ENCODE measurements at places on chromosomes 11 and 22.
A peak's percentile ranks its signal among the peaks of the same experiment; 100 is the strongest.

GRCh38 chr22:47195156-47195483, 432.7 kb downstream of the TBC1D22A start:
- DNase-seq = no peak

DNA sequence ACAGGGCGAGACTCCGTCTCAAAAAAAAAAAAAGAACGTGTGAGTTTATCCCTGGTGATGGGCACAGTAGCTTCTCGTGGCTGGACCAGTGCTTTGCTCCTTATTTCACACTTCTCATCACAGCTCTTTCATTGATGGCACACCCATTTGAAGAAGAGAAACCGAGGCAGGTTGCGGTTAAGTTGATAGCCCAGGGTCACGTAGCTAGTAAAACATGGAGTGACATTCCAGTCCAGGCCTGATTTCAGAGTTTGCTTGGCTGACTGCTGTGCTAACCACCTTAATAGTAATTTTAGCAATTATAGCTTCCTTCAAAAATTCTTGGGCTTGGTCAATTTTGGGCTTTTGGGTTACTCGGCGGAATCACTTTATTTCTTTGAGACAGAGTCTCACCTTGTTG, 25.8 kb downstream of the AP2A2 start:
- no peak for DNase-seq

- DNase-seq = no peak
These were observed 66.3 kb upstream of the API5 start for GRCh38 chr11:43245466-43245865.

- no peak for DNase-seq
These were observed 64.6 kb downstream of the SERGEF start for GRCh38 chr11:17948296-17948695.

DNA sequence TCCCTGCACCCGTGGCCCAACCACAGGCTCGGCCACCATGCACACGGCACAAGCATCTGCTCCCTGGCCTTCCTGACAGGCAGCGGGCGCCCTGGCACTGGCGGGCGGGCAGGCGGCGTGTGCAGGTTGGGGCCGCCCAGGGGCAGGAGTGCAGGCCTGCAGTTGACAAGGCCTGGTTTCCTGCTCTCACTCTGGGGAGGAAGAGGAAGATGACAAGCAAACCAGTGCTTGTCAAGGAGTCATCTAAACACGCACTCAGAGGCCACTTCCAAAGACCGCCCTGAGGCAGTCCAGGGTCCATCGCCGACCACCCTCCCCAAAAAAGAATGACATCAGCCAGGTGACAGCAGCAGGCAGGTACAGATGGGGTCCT, 65.3 kb upstream of the LINC01488 start:
- no peak for DNase-seq

- DNase-seq = no peak
These were observed 362.1 kb downstream of the DDX10 start for GRCh38 chr11:109026891-109027489.

DNA sequence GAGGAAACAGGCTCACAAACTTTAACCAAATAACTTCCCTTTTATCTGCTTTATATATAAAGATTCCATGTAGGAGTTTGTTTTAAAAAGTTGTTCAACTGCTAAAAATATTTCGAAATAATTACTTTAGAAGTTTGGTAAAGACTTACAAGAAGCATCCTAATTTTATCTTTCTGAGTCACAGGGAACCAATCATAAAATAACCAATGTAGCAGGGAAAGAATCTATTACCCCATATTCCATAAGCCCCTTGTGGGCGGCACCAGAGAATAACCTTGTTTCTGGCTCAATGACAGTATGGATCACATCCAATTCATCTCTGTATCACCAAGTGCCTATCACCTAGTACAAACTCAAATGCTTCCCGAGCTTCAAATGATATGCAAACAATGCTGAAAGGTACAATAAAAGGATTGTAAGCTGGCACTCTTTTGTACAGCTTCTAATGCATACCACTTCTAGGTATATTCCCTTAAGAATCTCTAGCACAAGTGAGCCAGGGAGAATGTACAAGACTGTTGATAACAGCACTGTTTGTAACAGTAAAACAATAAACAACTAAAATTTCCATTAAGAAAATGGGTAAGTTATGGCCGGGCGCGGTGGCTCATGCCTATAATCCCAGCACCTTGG, 158.4 kb downstream of the ATG16L2 start:
- no peak for DNase-seq

DNA sequence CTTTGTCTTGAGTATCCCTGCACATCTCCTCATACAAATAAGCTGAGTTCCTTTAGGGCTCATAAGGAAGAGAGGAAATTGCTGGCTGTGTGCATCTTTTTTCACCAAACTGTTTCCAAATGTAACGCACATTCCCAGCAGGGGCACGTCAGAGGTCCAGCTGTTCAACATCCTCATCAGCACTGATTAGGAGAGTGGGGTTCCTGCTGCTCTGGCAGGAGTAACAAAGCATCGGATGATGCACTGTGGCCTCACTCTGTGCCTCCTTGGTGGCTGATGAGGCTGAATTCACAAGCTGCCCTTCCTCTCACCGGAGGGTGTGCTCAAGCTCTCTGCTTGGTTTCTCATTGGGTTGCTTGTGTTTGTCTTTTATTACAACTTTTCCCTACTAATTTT, 35.5 kb upstream of the SLC25A1 start:
- no peak for DNase-seq

- DNase-seq = peak; percentile 33
These were observed 20.9 kb downstream of the SERGEF start for GRCh38 chr11:17991783-17992433.

GRCh38 chr11:131724436-131724975, 354.1 kb downstream of the NTM start:
- no peak for DNase-seq

DNA sequence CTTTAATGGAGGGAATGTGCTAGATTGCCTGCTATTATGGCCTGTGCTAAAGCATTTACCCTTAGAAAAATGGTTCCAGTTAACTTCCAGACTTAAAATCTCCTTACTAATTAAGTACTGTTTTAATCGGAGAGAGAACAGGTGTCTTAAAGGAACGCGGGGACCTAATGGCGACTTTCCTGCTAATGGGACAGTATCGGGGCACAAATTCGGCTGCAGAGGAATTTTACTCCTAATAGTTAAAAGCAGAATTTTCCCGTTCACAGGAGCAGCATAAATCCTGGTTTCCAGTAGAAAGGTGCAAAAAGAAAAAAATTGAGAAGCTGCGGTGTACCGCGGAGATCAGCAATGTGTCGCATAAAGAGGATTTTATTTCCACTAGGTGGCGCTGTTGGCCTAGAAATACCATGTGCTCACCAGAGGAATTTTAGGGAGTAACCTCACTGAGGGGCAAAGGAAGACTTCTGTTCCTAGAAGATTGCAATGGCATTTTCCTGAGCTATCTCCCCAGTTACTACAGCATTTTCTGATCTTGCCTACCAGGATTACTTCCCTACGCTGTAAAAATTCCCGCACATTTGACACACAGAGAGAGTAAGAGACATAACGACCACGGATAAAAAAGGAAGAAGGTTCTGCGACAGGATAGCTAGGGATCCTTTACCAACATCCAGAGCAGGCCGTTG, 44.5 kb downstream of the ZNF280B start:
- DNase-seq = peak; percentile 43

- DNase-seq = no peak
These were observed 358.2 kb downstream of the MN1 start for GRCh38 chr22:27443306-27443705.

DNA sequence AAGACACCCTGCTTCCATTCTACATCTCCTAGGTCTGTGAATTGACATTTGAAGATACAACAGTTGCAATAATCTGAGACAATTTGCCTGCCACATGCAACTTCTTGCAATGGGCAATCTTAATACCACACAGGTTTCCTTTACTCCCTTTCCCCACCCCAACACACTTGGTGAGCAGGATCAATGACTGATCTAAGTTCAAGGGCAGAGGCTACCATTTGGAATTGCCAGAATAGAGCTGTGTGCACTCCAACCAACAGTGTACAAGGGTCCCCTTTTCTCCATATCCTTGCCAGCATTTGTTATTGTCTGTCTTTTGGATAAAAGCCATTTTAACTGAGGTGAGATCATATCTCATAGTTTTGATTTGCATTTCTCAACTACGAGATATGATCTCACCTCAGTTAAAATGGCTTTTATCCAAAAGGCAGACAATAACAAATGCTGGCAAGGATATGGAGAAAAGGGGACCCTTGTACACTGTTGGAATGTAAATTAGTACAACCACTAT, 2.9 kb upstream of the NNMT start:
- DNase-seq = no peak

GRCh38 chr11:118050208-118050891, 26.5 kb upstream of the TMPRSS4 start:
- DNase-seq = no peak

DNA sequence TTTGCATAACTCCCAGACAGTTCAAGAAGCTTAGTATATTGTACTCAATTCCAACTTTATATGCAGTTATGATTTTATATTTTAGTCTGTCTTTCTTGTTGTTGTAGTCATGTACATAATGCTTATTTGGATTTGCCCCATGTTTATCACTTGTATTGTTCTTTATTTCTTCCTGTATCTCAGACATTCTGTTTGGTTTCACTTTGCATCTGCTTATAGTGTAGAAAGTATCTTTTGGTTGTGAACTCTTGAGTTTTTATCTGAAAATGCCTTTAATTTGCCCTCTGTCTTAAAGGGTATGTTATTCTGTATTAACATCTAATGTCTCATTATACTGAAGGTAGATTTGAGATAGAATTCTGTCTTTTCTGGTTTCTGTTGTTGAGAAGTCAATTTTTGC, 275.4 kb downstream of the DYNC2H1 start:
- DNase-seq = no peak

DNA sequence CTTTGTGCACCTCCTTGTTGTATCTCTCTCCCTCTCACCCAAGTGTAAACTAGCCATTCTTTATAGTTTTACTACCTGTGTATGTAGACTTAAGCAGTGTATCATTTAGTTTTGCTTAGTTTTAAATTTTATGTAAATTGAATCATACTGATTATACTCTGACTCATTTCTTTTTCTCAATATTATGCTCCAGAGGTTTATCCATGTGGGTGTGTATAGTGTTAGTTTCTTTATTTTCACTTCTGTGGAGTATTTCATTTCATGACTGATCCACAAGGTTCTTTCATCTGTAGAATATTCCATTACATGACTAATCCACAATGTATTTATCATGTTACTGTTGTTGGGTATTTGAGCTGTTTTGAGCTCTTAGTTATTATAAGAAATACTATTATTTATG, 62.0 kb downstream of the CCDC34 start:
- no peak for DNase-seq

GRCh38 chr22:35900483-35901168, 128.0 kb downstream of the RBFOX2 start:
- DNase-seq = no peak

- no peak for DNase-seq
These were observed 3.2 kb upstream of the FJX1 start for GRCh38 chr11:35614939-35615569.

DNA sequence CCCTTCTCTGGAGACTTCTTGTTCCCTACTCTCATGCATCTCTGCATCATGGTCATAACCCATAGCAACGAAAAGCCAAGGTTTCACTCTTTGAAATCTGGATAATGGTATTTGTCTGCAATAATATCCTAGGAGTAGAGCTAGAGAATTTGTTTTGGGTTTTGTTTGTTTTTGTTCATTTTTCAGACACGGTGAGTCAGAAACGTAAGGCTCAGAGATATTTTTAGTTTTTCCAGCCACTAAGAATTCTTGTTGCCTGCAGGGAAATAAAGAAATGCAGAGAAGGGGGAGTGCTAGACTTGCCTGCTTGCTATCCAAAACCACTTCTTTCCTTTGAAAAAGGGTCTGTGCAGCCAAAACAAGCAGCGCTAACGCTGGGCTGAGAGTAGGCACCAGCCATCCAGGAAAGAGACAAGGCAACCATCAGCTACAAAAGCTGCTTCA, 26.0 kb downstream of the POU2AF3 start:
- DNase-seq = no peak

- no peak for DNase-seq
These were observed 1.2 kb upstream of the P2RX6 start for GRCh38 chr22:21013657-21014201.

- DNase-seq = no peak
These were observed 14.2 kb downstream of the THYN1 start for GRCh38 chr11:134238956-134239355.

GRCh38 chr11:68202165-68202564, 10.9 kb downstream of the KMT5B start:
- DNase-seq = no peak

- DNase-seq = no peak
These were observed 242.0 kb upstream of the SYN3 start for GRCh38 chr22:33300165-33300564.

DNA sequence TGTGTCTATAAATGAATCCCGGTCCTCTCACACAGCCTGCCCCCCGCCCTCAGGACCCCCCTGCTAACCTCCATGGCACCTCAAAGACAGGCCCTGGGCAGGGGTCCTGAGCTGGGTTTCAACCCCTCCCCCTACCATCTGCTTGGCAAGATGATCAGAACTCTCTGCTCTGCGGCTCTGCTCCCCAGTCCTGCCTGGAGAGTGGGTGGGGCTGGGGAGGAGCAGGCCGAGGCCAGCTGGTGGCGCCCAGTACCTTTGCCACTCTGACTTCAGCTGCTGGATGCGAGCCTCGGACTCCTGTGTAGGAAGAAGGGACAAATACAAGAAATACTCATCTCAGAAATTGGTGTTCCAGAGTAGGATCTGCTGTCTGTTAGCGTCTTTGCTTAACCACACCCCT, 15.0 kb downstream of the SUN2 start:
- DNase-seq = no peak

GRCh38 chr22:24760708-24761306, 13.7 kb downstream of the PIWIL3 start:
- DNase-seq = no peak

GRCh38 chr11:119166368-119167076, 2.0 kb upstream of the NLRX1 start:
- no peak for DNase-seq

- DNase-seq = no peak
These were observed 154.6 kb downstream of the GRIK4 start for GRCh38 chr11:120666121-120666639.

DNA sequence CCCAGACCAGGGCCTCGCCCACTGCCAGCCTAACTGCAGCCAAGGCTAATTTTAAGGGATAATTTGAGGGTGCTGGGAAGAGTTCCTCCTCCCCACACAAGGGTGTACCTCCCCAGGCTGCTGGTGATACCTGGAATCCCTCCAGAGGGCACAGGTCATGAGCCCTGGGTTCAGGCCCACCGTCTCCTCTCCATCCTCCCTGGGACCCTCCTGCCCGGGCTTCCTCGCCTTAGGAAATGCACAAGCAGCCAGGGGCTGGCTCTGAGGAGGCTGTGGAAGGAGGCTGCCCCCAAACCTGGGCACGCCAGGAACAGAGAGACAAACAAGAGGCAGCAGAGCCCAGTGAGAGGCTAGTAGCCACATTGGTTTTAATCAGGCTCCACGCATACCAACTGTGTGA, 16.6 kb upstream of the TSKU start:
- no peak for DNase-seq

GRCh38 chr11:27297616-27298015, 65.4 kb downstream of the CCDC34 start:
- no peak for DNase-seq
